Right renal pelvis (tissue), 4 donors: ENCODE measurements at places on chromosomes 11 and 22.

- no peak for DNase-seq
Observed at GRCh38 chr11:72672597-72673238, 1.5 kb downstream of the PDE2A start.

- no peak for DNase-seq
Observed at GRCh38 chr22:23800297-23801237, 13.8 kb downstream of the SMARCB1 start.

DNA sequence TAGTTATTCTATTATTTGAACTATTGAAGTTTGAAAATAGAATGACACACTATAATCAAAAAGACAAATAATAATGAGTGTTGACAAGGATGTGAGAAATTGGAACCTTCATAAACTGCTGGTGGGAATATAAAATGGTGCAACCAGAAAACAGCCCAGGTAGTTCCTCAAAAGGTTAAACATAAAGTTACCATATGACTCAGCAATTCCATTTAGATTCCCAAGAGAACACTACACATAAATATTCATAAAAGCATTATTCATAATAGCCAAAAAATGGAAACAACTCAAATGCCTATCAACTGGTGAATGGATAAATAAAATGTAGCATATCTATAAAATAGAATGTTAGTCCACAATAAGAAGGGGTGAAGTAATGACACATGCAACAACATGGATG is 21.7 kb downstream of the CCDC73 start:
- DNase-seq = no peak

DNA sequence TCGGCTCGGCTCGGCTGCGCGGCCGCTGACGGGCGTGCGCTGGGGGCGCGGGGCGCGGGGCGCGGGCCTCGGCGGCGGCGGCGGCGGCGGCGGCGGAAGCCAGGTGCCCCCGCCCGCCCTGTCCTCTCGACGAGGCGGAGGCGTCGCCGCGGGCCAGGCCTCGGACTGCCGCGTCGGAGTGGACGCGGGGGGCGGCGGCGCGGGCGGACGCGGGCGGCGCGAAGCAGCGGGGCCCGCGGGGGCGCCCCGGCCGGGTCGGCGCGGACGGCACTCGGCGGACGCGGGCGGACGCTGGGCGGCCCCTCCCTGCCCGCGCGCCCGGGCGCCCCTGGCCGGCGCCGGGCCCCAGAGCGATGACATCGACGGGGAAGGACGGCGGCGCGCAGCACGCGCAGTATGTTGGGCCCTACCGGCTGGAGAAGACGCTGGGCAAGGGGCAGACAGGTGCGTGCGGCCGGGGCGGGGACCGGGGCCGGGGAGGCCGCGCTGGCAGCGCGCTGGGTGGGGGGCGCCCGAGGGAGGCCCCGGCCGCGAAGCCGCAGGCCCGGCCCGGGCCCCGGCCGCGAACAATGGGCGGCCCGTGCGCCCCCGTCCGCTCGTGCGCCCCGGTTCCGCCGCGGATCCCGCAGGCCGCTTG is at the start of gene BRSK2:
BRSK2 (plus strand) TSS at position 3 of the 637 bp plus-strand sequence; CDS start at position 354, 351 bp downstream.
- DNase-seq = no peak

DNA sequence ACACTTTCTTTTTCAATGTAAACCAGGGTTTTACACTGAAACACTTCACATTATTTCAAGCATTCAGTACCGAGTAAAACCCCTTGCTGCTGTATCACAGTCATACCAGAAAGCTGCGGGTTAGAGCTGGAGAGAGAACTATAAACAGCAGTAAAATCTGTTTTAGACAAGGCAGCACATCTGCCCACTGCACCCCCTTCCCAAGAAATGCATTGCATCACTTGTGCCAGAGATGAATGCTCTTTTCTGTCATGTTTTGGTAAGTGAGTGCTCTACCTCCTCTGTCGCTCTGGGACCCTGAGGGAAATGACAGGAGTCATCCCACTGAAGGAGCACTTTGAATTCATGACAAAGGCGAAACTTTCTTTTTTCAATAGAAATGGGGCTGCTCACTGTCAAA is 107.2 kb downstream of the MAML2 start:
- no peak for DNase-seq

GRCh38 chr22:19483481-19484244 is 3.9 kb downstream of the CDC45 start:
- DNase-seq = no peak

DNA sequence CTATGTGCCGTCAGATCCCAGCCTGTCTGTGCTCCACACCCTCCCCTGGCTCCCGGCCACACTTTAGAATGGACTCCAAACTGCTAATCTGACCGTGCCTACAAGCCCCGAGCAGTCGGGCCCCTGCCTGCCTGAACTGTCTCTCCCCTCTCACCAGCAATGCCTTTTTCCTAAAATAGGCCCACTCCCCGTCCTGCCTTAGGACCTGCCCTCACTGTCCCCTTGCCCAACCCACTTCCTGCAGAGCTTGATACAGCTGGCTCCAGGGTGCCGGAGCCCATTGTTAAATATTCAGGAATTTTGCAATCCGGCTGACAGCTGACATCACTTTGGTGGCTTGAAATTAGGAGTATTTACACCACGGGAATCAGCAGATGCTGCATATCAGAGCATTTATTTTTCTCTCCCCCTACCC is 21.4 kb downstream of the MN1 start:
- DNase-seq = no peak

GRCh38 chr11:17773674-17774073 is 39.1 kb downstream of the KCNC1 start:
- DNase-seq = no peak

DNA sequence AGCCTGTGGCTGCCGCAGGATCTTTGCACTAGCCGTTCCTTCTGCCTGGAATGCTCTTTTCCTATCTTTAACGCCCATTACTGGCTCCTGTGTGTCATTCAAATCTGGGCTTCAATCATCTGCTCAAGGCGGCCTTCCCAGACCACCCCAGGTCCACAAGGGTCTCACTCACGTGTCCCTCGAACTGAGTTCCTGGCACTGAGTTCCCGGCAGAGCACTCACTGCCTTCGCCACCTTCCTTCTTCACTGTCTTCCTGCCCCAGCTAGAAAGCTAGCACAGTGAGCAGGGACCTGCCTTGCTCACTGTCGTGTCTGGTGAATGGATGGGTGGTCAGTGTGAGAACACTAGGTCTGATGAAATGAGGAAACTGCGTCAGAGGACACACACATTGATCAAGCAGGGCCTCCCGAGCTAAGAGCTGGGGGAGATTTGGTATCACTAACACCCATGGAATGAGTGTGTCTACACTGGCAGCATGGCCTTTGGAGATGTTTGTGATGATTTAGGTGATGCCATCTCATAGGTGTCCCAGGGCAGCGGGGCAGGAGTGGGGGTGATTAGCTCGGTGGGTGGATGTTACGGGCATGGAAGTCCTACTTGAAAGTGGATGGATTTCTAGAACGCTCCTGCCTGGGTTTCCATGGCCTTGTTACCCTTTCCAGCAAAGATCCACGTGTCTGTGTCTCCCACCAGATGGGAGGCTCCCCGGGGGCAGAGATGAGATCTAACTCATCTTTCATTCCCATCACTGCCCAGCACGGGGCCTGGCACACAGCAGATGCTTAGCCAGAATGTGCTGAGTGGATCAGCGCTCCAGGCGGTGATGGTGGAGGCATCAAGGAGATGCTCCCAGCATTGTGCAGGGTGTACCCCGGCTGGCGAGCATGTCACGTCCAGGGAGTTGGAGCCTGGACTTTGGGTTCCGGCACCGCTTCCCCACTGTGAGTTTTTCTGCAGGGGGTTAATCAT is 64.5 kb downstream of the SHISAL1 start:
- no peak for DNase-seq

GRCh38 chr11:120185706-120186455 is 25.0 kb upstream of the OAF start:
- DNase-seq = peak; percentile 83

GRCh38 chr11:1202776-1203504 is 19.9 kb upstream of the MUC5B start:
- peak; percentile 20 for DNase-seq

- no peak for DNase-seq
Observed at GRCh38 chr11:19080579-19080993, 20.1 kb upstream of the MRGPRX2 start.

GRCh38 chr11:46553814-46554212 is 40.0 kb downstream of the AMBRA1 start:
- DNase-seq = no peak

DNA sequence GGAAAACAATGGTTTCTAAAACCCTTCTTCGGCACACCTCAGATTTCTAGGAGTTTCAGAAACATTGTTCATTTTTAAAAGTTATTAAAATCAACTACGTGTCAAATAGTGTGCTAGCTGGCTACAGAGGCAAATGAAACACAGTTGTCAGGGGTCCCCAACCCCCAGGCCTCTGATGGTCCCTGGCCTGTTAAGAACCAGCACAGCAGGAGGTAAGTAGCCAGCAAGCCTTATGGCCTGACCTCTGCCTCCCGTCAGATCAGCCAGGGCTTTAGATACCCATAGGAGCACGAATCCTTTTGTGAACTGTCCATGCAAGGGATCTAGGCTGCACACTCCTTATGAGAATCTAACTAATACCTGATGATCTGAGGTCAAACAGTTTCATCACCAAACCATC is 648.2 kb downstream of the FAM181B start:
- DNase-seq = no peak

DNA sequence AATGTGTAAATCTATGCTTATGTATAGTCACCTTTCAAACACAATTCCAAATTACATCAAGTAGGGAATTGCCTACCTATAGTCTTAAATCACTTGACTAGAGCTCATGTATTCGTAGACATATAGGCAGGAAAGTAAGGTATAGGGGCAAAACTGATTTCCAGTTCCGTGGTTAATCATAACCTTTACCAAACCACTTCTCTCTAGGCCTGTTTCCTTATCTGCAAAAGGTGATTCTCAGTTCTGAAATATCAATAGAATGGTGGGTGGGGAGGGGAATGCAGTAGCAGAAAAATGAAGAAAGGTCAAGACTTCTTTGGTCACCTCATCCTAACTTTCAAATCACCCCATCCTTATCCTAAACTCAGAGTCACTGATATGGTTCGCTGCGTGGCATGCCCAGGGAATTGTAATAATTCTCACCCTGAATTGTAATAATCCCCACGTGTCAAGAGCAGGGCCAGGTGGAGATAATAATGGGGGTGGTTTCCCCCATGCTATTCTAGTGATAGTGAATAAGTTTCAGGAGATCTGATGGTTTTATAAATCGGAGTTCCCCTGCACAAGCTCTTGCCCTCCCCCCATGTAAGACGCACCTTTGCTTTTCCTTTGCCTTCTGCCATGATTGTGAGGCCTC is 1.9 kb upstream of the ANO5 start:
- DNase-seq = no peak

GRCh38 chr11:46309814-46310259 is 32.4 kb downstream of the CREB3L1 start:
- DNase-seq = no peak

GRCh38 chr11:94481342-94481741 is 12.3 kb downstream of the MRE11 start:
- no peak for DNase-seq

DNA sequence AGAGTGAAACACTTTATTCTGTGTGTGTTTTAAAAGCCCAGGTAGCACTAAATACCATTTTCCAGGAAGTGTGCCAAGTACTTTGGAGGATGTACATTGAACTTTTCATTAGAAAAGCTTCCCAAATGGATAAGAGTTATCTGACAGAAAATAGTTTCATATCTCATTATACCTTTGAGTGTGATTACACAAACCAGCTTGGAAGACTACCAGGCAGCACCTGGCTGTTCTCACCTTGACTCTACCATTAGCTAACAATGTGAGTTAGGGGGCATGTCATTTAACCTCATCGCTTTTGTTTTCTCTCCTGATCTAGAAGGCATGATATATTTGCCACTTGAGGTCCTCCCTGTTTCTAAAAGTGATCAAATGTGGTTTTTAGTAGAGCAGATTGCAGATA is 50.2 kb downstream of the GRM5 start:
- no peak for DNase-seq

GRCh38 chr11:37092487-37092886 is 494.5 kb upstream of the RAG2 start:
- no peak for DNase-seq

DNA sequence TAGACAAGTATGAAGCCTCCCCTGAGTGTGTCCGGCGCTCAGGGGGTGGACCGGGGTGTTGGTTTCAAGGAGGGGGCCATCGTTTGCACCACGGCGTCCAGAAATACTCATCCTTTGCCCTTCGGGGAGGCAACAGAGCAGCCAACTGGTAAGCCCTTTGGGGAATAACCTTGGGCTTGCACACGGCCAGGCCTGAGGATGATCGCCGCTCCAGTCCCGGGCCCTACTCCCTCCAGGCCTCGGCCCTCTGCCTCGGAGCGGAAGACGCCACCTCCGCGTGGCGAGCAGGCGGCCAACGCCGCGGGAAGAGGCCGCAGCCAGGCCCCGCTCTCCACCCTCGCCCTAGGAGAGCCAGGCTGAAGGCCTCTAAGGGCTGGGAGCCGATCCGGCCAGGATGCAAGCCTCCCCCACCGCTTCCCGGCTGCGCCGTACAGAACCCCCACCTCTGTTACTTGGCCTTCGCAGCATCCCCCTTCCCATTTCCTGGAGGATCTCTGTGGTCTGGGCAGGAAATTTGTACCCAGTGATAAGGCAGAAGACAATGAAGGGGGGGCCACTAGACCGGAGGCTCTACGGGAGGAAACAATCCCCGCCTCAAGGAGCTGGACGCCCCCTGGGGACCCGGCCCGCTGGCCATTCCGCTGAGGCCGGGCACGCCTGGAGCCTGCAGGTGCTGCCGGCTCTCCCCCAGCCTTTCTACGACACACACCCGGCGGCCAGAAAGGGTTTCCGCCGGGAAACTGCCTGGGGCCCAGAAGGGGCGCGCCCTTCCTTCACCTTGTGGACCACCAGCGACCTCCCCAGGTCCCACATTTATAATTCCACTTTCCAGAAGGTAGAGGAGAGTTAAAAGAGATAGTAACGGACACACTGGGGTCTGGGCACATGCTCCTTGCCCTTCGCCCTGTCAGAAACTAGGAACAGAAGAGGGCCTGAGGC is 2.6 kb downstream of the ESAM start:
- DNase-seq = no peak

DNA sequence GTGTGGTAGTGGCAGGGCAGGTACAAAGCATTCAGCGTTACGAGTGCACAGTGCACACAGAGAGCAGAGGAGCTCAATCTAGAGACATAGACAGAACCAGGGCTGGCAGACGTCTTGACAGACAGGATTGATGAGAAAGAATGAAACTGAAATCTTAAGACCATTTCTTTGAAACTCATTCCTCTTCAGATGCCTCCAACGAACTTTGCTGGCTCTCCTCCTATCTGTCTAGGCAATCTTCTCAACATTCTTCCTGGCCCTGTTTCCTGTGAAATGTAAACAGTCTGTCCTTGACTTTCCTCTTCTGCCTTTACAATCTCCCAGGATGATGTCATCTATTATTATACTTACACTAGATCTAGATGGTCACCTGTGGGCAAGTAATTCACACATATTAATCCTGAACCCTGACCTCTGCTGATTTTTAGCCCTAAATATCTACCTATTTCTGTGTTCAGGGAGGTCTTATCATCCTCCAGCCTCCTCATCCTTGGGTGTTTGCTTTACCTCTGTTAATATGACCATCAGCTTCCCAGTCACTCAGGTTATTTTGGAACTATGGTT is 119.5 kb downstream of the ENTHD1 start:
- DNase-seq = no peak

GRCh38 chr11:118117790-118118601 is 31.2 kb upstream of the SMIM35 start:
- DNase-seq = no peak

GRCh38 chr11:720642-721246 is 14.7 kb downstream of the EPS8L2 start:
- no peak for DNase-seq

- DNase-seq = no peak
Observed at GRCh38 chr11:75371949-75372876, 20.8 kb upstream of the ARRB1 start.
